ENCODE measurements at places on chromosomes 13 and 19.

DNA sequence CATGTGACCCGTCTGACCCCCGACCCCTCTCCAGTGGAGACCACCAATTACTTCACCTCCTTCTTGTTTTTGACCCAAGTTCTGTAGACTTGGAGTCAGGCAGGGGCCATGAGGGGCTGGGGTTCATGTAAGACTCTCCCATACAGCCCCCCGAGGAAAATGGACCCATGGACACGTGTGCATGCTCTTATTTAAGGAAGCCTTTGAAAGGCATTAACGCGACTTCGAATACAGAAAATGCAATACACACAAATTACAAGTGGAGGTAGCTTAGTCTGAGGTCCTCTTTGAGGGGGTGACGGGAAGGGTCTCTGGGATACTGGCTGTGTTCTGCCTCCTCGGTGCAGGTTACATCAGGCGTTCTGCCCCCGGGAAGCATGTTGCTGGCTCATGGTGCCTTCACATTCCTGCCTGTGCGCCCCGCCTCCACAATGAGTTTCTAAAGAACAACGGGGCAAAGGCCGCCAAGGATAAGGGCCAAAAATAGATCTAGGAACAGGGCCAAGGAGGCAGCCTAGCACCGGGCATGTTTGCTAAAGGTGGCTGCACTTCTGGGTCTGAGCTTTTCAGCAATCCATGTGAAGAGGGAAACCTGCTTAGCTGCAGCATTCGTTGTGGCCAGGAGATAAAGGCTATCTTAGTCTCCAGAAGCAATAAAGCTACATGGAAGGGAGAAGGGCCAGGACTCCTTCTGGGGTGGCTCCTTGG is 54.5 kb downstream of the RAB20 start:
- no peak for DNase-seq

GRCh38 chr19:7994928-7995809 is 10.3 kb downstream of the ELAVL1 start:
- DNase-seq = no peak

DNA sequence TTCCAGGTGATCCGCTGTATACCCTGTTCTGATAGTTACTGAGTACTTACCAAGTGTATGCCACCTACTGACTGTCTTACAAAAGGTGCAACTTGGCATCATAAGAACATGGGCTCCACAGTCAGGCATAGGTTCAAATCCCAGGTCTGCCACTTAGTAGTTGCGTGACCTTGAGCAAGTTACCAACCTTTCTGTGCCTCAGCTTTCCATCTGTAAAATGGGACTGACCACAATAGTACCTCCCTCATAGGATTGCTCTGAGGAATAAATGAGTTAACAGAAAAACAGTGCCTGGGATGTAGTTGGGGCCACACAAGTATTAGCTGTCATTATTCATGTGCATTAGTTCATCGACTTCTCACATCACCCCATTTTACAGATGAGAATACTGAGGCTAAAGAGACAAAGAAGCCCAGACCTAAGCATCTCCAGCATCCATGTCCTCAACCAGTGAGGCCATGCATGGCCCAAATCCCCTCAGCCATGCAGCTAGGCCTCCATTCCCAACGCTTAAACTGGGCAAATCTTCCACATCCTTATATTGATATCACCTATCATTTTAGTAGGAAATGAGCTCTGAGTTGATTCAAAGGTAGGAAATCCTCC is 51.3 kb upstream of the UBE2L5 start:
- no peak for DNase-seq

DNA sequence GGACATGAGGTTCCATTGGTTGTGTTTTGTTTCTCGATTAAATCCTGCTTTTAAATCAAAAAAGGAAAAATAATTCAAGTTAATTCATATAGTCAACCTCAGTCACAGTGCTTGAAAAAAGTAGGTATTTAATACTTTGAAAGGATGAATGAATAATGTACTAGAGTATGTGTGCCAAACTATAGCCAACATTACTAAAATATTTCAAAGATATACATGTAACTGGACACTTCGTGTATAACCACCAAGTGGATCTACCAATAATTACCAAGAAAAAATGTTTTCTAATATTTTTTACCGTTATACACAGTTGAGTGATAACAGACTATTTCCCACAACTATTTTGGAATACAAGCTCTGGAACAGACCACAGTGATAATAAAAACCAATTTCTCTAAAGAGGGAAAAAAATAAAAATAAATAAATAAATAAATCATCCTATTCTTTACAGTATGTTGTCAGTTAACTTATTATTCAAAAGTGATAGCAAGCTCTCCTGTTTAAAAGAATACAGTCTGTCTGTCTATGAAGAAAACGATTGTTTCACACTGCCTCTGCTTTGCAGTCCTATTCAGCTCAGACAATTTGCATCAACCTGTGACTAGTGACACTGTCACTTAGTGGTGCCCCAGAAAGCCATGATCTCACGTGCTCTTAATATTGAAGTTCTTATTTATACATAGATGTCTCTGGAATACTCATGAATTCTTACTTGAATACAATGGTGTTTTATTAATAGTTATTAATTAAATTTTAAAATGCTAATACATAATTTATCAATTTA is 58.2 kb downstream of the UBL3 start:
- no peak for DNase-seq

- no peak for DNase-seq
Observed at GRCh38 chr19:10486551-10486950, 16.6 kb downstream of the KEAP1 start.

DNA sequence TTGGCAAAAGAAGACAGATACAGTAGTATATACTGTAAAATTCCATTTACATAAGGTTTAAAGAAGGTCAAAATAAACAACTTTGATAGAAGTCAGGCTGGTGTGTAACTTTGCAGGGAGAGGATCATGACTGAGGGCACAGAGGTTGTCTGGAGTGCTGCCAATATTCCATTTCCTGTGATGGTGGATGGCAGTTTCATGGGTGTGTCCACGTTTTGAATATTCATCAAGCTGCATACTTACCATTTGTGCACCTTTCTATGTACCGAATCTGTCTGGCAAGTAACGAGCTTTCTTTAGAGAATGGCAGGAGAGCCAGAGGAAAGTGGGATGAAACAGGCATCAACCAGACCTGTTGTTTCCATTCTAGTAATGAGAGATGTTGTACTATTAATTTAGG is 420.5 kb upstream of the HTR2A start:
- no peak for DNase-seq

- no peak for DNase-seq
Observed at GRCh38 chr13:34179481-34179880, 361.5 kb downstream of the RFC3 start.

DNA sequence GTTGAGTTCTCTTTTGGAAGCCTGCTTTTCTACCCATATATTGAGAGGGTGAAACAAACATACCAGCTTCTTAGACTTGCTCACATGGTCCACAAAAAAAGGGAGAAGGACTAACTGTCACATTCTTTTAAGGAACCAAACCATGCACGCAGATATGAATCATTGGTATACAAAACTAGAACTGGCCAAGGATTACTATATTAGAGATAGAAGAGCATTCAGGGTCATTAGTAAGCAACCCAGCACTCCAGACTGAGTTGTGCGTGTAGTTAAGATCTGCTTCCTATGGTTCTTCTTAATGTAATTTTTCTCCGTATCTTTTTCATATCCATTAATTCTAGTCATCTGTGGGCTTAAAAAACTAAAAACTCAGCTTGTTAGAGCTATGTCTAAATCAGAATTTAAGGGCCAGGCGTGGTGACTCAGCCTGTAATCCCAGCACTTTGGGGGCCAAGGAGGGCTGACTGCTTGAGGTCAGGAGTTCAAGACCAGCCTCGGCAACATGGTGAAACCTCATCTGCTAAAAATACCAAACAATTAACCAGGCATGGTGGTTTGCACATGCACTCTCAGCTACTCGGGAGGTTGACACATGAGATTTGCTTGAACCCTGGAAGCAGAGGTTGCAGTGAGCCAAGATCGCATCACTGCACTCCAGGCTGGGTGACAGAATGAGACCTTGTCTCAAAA is 19.6 kb downstream of the ALG5 start:
- peak; percentile 72 for DNase-seq

DNA sequence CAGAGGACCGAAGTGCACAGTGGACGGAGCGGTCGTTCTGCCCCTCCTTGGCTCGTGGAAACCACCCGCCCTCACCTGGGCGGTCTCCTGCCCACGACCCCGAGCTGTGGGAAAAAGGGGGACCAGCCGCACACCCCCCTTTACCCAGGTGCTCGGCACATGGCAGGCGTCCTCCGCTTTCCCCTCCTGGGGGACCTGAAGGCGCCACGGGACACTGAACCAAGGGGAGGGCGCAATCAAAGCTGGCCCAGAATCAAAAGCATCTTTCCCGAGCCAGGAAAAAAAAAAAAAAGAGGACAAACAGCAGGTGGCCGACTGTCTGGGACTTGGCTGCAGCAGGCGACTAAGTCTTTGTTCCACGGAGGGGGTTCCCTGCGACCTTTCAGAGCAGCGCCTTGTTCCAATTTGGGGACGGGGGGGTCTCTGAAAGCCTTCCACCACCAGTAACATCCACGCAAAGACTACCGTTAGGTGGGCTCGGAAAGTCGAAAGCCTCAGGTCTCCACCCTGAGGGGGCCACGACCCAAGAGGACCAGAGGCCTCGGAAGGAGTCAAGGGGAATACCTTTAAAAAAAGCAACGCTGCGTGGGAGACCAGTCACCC is 1.1 kb downstream of the MBD3 start:
- DNase-seq = peak; percentile 7

DNA sequence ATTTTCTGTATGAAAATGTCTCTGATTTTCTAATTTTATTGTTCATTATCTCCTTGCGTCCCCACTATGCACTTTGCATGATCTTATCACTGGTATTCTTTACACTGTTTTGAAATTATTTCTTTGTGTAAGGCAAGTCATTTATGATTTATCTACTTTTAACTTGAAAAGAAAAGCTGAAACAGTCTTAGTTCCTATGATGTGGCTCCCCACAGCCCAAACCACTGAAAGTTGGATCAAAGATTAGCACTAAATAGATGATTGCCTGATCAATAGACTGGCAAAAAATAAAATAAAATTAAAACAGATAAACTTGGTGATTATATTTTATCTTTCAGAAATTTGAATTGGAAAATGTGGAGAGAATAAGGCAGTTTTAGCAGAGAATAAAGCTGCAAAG is 1101.9 kb downstream of the PCDH9 start:
- no peak for DNase-seq
